ENCODE measurements at places on chromosomes 5 and 9.

DNA sequence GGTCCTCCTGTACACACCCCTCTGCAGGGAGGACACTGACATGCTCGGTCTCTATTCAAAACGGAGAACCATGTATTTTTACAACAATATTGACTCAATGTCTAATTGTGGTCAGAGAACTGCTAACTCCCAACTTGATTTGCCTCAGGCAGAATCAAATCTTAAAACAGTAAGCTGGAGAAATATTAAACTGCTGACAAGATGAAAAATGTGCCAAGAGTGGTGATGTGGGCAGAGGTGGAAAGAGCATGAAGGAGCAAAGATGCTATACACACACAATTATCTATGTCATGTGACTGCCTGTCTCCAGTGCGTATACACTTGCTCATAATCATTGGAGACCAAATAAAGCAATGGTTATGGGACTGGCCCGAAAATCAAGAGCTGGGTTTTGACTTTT lies 556.1 kb upstream of the ZNF608 start:
- no peak for DNase-seq

GRCh38 chr5:137624786-137625349 lies 111.0 kb downstream of the KLHL3 start:
- DNase-seq: no peak

- DNase-seq: no peak
Measured at GRCh38 chr5:16737209-16737608, 120.4 kb upstream of the RETREG1 start.

GRCh38 chr9:105647595-105648349 lies 14.5 kb upstream of the TAL2 start:
- DNase-seq: no peak

- no peak for DNase-seq
Measured at GRCh38 chr9:116873937-116874914, 187.1 kb downstream of the TRIM32 start.

DNA sequence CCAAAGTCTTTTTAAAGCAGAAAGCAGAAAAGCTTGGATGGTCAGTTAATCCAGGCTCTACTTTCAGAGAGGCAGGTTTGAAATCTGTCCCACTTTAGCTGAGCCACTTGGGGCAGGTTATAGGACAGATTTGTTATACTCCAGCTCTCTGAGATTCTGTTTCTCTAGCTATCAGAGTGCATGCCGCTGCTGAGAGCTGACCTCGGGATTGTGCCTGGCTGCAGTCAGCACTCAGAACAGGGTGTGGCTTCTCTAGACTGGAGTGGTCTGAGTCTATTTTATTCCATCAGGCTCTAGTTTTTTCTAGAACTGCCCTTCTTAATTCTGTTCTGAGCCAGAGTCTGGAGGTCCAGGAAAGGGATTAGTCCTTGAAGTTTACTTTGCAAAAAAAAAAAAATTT lies 67.7 kb downstream of the NDFIP1 start:
- no peak for DNase-seq

- DNase-seq: no peak
Measured at GRCh38 chr9:90142580-90142979, 500.0 kb downstream of the DIRAS2 start.

- no peak for DNase-seq
Measured at GRCh38 chr9:138068601-138069035, 191.0 kb downstream of the CACNA1B start.

DNA sequence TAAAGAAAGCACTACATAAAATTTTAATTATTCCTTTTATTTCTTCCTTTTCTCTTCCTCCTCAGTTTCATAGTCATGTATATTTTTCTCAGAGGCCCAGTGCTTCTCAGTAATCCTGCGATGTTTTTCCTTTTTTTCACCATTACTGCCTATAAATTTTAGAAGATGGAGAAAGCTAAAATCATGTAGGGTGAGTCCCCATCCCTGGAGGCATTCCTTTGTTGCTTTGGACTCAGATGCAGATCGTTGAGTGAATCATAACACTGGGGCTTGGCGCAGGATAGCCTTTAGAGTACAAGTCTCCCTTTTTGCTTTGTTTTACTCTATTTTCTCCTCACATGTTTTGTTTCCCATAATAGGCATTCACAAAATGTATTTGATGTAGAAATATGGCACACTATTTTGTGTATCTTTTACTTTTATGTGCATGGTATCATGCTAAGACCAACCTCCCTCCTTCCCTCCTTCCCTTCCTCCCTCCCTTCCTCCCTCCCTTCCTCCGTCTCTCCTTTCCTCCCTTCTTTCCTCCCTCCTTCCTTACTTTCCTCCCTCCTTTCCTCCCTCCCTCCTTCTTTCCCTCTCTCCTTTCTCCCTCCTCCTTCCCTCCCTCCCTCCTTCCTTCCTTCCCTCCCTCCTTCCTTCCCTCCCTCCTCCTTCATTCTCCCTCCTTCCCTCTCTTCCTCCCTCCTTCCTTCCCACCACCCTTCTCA lies 72.4 kb downstream of the NUDT12 start:
- DNase-seq: no peak

- no peak for DNase-seq
Measured at GRCh38 chr9:87300915-87301314, 196.8 kb upstream of the DAPK1 start.

- DNase-seq: no peak
Measured at GRCh38 chr5:127170918-127171600, 97.8 kb upstream of the C5orf63 start.

GRCh38 chr9:100602342-100602801 lies 24.5 kb downstream of the CAVIN4 start:
- no peak for DNase-seq

DNA sequence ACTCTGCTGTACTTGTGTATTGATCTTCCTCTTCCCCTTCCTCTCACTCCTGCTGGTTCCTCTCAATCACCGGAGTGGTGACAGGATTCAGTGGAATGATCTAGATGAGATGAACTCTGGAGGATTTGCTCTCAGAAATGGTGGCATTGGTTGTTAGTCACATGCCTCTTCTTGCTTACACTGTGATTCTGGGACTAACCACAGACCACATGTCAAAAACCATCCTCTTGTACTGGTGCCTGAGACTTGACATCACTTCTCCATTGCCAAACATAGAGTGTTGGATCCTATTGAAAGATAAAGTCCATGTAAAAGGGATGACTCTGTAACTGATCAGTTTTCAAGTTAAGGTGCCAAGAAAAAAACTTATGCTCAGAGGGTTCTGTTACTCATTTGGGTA lies 506.5 kb downstream of the DMAC1 start:
- DNase-seq: no peak

GRCh38 chr5:112640546-112640945 lies 97.1 kb upstream of the APC start:
- DNase-seq: no peak

- DNase-seq: no peak
Measured at GRCh38 chr9:95778957-95779356, 96.5 kb upstream of the ERCC6L2 start.

DNA sequence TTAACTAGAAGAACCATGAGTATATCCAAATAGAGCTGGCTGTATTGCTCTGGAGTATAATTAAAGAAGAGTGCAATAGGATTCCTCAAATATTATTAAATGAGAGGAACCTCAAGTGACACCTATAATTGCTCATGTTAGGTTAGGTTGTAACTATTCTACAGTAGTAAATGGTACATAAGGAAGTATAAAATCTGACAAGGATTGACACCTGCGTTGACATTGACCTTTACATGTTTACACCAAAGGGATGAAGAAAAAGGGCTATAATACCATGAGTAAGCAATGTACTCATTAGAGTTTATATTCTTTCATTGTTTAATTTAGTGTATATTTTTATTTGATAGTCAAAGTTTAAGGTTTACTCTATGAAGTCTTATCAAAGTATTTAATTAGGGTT lies 48.9 kb downstream of the SLC12A2 start:
- no peak for DNase-seq

DNA sequence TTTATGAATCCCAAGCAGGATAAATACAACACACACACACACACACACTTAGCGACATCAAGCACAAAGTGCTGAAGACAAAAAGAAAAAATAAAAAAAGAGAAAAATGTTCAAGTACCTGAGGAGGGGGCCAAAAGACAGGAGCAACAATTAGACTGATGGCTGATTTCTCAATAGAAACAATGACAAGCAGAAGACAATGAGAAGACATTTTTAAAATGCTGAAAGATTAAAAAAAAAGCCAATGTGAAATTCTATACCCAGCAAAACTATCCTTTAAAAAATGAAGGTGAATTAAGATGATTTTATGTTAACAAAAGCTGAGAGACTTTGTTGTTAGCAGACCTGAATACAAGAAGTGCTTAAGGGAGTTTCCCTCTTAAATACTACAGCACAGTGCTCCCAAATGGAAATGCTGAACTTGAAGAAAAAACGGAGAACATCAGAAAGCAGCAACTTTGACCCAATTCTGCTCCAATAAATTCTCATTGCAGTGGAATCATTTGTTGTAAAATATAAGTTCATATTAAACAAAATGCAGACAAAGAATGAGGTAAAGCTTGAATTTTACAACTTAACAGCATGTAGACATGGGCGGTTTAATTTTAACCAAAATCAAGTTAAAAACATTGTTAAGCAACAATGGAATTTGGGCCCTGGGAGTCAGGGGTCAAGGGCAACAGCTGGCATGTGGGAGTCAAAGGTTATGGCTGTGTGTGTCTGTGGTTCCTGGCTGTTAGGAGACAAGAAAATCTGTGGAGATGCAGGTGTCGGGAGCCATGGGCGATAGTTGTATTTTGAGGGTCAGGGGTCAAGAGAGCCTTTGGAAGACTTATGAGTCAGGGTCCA lies 776 bp upstream of the RANBP17 start:
- peak; percentile 7 for DNase-seq

GRCh38 chr5:126454081-126454480 lies 30.9 kb downstream of the GRAMD2B start:
- DNase-seq: no peak

- DNase-seq: peak; percentile 63
Measured at GRCh38 chr5:174327317-174327864, 281.9 kb downstream of the NSG2 start.

DNA sequence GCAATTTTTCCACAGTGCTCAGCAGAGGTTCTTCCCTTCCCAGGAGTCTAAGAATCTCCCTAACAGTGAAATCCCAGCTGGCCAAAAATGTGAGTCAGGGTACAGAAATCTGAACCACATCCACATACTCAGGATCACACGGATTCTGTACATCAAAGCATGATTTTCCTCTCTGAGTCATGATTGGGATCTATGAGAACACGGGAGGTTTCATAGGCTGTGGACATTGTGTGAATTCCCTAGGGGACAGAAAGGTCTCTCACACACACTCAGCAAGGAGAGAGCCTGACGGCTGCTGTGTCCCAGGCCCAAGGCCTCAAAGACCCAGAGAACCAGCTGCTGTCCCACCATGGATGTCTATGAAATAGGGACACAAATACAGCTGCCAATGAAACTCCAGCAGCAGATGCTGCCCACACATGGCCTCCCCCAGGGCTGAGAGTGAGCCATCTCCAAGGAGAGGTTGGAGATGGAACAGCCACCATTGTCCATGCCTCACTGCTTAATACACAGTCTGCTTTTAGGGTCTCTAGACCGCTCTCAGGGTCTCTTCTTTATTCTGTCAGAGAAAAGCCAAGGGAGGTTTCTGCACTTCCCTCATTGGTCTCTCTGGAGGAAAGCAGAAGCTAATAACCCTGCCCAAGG lies 102.7 kb downstream of the ADAMTS12 start:
- no peak for DNase-seq

GRCh38 chr5:6188344-6188743 lies 190.0 kb downstream of the MED10 start:
- no peak for DNase-seq

GRCh38 chr5:142531977-142532780 lies 153.7 kb downstream of the FGF1 start:
- no peak for DNase-seq

DNA sequence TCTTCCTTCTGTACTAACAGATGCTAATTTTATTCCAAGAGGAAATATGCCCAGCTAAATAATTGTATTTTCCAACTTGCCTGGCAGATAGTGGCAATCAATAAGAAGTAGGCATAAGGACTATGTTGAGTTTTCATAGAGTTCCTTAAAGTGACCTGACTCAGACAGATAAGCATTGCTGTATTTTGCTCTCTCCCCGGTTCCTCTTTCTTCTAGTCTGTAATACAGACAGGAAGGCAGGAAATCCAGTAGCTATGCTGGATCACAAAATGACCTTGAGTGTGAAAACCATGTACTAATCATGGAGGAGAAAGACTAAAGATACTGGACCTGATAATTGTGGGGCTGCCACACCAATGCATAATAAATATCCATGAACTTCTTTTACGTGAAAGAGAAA lies 701.7 kb downstream of the CETN3 start:
- DNase-seq: no peak

GRCh38 chr9:10059044-10059443 lies 553.8 kb downstream of the PTPRD start:
- DNase-seq: no peak

DNA sequence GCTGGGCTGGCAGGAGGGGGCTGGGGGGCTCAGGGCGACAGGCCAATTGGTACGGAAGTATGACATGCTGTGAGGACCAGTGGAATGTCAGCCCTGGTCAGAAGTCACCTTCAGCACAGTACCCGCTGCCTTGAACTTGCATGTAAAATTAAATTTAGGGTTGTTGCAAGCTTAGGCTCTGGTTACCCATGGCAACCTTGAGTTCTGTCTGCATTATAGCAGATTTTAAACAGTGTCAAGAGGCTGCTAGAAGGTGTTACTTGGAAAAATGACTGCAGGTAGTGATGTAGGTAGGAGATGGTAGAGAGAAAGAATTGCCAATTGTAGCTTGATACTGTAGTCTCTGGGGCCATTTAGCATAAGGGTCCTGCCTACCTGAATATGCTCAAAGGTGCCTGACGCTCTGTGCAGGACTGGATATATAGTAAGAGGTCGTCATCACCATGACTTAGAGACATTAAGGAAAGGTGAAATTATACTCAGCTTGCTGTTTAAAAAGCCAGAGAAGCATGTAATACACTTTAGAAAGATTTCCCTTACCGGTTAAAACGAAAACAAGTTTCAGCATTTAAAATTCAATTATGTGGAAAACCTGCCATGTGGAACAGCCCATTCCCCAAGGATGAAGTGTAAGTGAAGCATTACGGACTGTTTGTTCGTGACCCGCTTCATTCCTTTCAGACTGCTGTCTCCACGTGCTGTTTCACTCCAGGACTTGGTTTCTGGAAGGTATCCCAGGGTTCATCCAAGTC lies 169.0 kb downstream of the PDZD2 start:
- no peak for DNase-seq

DNA sequence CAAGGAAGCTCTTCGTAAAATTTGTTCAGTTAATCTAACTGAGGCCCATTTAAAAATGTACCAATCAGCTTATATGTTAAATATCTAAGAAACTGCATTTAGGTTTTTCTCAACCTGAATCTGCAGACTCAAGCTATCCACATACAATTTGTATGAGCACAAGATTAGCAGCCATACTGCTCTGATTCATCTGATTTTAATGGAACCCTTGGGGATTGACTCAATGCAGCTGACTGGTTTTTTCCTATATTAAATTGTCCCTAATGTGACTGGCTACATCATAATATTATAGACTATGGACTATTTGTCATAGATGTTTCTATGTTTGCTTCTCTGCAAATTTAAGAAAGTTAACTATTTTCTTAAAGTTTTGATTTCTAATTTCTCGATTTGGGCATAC lies 451.0 kb upstream of the TUSC1 start:
- no peak for DNase-seq

Data from left renal pelvis (tissue), 4 donors.